ENCODE measurements at places on chromosomes 3 and 15. TPM values are rescaled to one million over a fixed set of nuclear protein-coding genes. Genes with fewer than 3 reads are reported as not detected.
A peak's percentile ranks its signal among the peaks of the same experiment; 100 is the strongest.

- peaks cover 5% of the 10 kb centered on the region for H3K27me3 ChIP-seq
- no peak overlapping the region for H3K27ac ChIP-seq
- no peaks in the 10 kb centered on the region for H3K4me1 ChIP-seq
- no peak overlapping the region for H3K4me3 ChIP-seq
Measured at GRCh38 chr3:32349184-32349583, 42.5 kb upstream of the CMTM7 start.

DNA sequence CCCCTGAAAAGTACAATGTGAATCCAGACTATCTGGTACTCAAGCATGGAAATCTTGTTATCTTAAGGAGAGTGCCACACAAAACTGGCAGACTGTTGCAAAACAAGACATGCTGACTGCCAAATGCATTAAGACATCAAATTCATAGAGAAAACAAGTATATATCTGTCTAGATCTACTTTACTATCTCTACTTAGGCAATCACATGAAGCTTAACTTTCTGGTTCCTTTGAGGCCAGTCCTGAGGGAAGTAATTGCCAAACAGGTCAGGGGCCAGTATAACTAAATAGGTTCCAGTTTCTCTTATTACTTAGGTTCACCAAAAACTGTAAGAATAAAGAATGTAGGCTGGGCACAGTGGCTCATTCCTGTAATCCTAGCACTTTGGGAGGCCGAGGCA is 15.9 kb upstream of the SLC4A7 start:
- H3K27me3 ChIP-seq = no peaks in the 10 kb centered on the region
- no peak overlapping the region for H3K4me3 ChIP-seq
- H3K27ac ChIP-seq = peak overlapping the region; percentile 39
- no peaks in the 10 kb centered on the region for H3K36me3 ChIP-seq
- peaks cover 12% of the 10 kb centered on the region for H3K4me1 ChIP-seq

- no peak overlapping the region for H3K4me3 ChIP-seq
- no peak for DNase-seq
- H3K27ac ChIP-seq = no peak overlapping the region
- no peaks in the 10 kb centered on the region for H3K27me3 ChIP-seq
- peaks cover 21% of the 10 kb centered on the region for H3K4me1 ChIP-seq
Measured at GRCh38 chr3:152305075-152305474, 36.3 kb downstream of the MBNL1 start.

DNA sequence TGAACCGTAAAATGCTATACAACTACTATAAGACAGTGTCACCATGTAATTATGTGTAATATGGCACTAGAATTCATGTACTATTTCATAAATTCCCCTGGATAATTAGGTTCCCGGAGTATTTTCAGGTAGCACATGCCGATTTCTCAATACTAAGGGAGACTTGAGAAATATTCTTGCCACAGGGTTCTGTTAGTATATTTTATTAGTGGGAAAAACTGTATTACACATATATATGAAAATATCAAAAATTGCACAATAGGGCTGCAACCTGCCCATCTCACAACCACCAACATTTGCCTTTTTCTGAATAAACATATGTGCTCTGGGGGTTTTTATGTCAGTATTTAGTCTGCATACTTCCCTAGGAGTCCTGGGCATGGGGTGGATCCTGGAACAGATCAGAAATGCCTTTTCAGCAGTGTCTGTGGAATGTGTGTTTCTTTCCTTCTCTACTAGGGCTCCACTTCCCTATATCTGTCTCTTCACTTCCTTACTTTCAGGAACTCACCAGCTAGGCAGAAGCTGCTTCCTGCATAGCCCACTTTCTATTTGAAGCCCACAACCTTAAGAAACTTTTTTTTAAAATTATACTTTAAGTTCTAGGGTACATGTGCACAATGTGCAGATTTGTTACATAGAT is 87.5 kb downstream of the RPL39L start:
- H3K4me3 ChIP-seq = no peak overlapping the region
- no peak overlapping the region for H3K27ac ChIP-seq
- H3K27me3 ChIP-seq = no peaks in the 10 kb centered on the region
- no peak for DNase-seq

DNA sequence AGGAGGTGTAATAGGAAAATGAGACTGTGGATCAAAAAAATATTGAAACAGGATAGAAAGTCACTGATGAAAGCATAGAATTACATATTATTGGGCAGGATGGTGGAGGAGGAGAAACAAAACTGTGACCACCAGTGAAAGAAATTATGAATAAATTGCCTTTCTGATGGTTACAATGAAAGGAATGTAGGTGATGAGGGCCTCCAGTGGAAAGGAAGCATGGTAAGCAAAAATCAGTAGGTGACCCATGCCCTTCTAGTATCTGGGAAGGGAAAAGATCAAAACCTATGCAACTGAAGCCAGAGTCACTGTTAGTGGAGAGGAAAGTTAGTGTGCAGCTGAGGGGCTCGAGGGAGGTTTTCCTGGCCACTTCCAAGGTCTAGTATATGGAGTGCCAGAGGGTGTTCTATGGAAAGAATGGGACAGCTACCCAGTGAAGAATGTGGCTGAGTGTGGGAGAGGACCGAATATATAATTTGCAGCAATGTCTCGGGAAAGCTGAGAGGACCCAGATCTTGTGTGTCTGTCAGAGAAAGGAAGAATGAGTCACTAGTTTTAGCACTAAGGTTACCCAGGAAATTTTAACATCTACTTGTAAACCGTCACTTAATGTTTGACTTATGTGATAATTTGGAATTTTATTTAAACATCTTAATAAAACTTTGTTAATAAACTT is 146.2 kb downstream of the NFKBIZ start:
- H3K4me1 ChIP-seq = peaks cover 12% of the 10 kb centered on the region
- no peaks in the 10 kb centered on the region for H3K27me3 ChIP-seq
- H3K27ac ChIP-seq = peak overlapping the region; percentile 58
- H3K36me3 ChIP-seq = no peaks in the 10 kb centered on the region

- H3K27me3 ChIP-seq = peaks cover 6% of the 10 kb centered on the region
- H3K4me1 ChIP-seq = peaks cover 15% of the 10 kb centered on the region
- no peaks in the 10 kb centered on the region for H3K36me3 ChIP-seq
- DNase-seq = no peak
- no peak overlapping the region for H3K4me3 ChIP-seq
Measured at GRCh38 chr3:72334681-72335457, 513.4 kb downstream of the SHQ1 start.

DNA sequence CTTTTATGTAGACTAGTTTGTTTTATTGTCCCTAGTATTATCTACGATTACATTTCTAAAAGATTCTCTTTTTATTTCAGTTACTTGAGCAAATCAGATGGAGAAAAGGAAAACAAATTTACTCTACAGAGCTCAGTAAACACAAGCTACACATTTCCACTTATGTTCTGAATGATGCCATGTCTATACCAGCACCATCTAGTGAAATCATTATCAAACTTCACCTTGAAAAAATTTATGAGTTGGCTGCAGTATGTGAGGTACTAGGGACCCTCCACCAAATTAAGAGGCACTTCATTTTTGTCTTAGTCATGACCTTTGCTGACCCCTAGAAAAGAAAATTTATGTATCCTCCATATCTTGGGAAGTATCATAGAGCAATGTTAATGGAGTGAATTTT is 827.4 kb downstream of the SI start:
- H3K4me3 ChIP-seq = no peak overlapping the region
- H3K27ac ChIP-seq = no peak overlapping the region
- no peaks in the 10 kb centered on the region for H3K36me3 ChIP-seq
- H3K4me1 ChIP-seq = no peaks in the 10 kb centered on the region
- DNase-seq = no peak

GRCh38 chr3:36875397-36875796 is 69.5 kb downstream of the TRANK1 start:
- H3K4me1 ChIP-seq = no peaks in the 10 kb centered on the region
- H3K36me3 ChIP-seq = no peaks in the 10 kb centered on the region
- H3K4me3 ChIP-seq = no peak overlapping the region
- H3K27ac ChIP-seq = no peak overlapping the region
- no peaks in the 10 kb centered on the region for H3K27me3 ChIP-seq

GRCh38 chr3:186959029-186959624 is 28.8 kb downstream of the ST6GAL1 start:
- no peak for DNase-seq
- H3K27me3 ChIP-seq = no peaks in the 10 kb centered on the region
- no peaks in the 10 kb centered on the region for H3K36me3 ChIP-seq
- H3K4me3 ChIP-seq = no peak overlapping the region

GRCh38 chr3:110697961-110698360 is 373.7 kb upstream of the NECTIN3 start:
- H3K4me1 ChIP-seq = no peaks in the 10 kb centered on the region
- DNase-seq = peak; percentile 53
- H3K27ac ChIP-seq = no peak overlapping the region
- H3K27me3 ChIP-seq = no peaks in the 10 kb centered on the region

DNA sequence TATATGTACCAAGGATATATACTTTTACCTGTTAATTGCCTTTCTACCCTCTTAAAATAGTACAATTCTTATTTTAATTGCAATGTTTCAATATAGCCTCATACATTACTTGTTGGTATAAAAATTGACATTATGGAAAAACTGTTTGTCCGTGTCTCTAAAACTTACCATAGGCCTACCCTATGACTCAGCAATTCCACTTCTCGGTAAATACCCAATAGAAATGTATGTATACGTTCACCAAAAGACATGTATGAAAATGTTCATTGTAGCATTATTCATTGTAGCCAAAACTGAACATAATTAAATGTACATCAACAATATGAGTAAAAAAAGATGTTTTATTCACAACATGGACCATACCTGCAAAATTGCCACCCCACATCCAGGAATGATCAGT is 679.2 kb upstream of the UBE2E2 start:
- no peak overlapping the region for H3K4me3 ChIP-seq
- DNase-seq = no peak
- H3K27ac ChIP-seq = no peak overlapping the region
- H3K4me1 ChIP-seq = no peaks in the 10 kb centered on the region

- H3K4me1 ChIP-seq = no peaks in the 10 kb centered on the region
- no peaks in the 10 kb centered on the region for H3K36me3 ChIP-seq
- no peak overlapping the region for H3K27ac ChIP-seq
- H3K4me3 ChIP-seq = no peak overlapping the region
Measured at GRCh38 chr3:178875836-178876235, 195.8 kb downstream of the ZMAT3 start.

DNA sequence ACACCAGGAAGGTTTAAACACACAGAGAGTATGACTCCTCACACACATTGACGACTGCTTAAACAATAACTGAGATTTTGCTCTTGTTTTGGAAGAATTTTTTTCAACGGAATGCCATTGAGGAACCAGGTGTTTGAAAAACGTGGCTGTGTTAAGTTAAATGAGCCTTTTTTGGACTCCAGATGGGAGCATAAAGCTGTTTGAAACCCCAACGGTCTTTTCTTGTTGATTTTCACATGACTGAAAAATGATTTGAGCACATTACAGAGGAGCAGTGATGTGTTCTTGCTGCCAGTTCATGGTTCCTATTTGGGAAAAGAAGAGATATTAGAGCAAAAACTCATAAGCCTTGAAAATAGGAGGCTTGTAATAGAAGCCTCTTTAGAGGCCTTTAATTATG is 97.8 kb upstream of the SELENOK start:
- H3K4me3 ChIP-seq = no peak overlapping the region
- no peaks in the 10 kb centered on the region for H3K27me3 ChIP-seq
- no peaks in the 10 kb centered on the region for H3K36me3 ChIP-seq
- no peak for DNase-seq

DNA sequence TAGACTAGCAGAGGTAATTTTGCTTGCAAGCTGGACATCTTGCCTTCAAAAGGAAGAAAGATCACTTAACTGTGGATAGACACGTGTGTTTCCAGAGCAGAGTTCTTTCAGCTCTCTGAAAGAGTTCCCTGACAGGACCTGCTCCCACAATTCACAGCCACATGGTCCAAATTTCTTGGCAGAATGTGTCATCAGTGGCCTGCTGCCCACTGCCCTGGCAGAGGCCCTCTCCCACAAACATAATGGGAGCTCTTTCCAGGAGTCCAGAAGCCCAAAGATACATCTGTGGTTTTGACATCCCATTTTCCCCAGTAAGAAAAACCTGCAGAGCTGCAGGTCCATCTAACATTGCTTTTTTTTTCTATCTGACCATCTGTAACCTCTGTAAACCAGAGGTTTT is 48.3 kb downstream of the SERPINI1 start:
- no peak overlapping the region for H3K4me3 ChIP-seq
- H3K27me3 ChIP-seq = no peaks in the 10 kb centered on the region
- no peaks in the 10 kb centered on the region for H3K4me1 ChIP-seq
- no peak overlapping the region for H3K27ac ChIP-seq
- no peaks in the 10 kb centered on the region for H3K36me3 ChIP-seq

DNA sequence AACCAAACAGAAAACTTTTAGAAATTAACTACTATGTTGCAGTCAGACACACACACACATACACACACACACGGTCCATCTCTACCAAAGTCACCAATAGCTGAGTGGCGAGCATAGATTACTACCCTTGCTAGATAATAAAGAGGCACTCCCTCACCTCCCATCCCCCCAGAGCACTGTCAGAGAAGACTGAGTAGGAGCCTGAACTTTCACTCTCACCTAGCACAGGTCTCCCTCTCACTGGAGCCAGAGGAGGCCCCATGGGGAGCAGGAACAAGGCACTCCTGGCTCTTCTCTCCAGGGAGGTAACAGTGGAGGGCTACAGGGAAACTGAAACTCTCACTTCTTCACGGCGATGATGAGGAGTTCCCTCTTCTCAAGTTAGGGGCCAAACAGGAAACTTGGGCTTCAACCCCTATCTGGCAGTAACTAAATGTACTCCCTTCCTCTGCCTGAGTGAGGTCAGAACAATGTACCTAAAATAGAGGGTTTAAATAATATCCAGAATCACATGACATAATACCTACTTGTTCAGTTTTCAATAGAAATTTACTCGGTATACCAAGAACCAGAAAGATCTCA is 975.3 kb upstream of the GBE1 start:
- no peak for DNase-seq
- no peaks in the 10 kb centered on the region for H3K36me3 ChIP-seq
- no peaks in the 10 kb centered on the region for H3K27me3 ChIP-seq
- no peak overlapping the region for H3K4me3 ChIP-seq
- no peak overlapping the region for H3K27ac ChIP-seq

DNA sequence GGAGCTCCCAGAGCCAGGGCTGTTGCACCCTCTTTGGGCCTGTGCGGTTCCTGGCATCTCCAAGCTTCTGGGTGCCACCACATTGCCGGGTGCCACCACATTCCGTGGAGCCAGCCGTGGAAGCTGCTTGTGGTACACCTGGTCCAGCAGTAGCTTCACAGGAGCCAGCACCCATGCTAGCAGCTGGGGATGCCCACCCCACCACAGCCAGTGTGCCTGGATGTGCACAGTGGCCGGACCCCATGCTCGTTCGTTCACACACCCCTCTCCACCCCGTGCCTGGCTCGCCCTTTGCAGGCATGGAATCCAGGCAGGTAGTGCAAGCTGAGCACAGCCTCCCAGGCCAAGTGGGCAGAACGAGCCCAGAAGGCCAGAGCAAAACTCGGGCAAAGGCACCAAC is 1029.8 kb upstream of the GBE1 start:
- DNase-seq = no peak
- no peaks in the 10 kb centered on the region for H3K36me3 ChIP-seq

GRCh38 chr3:190108804-190109203 is 11.9 kb downstream of the P3H2 start:
- H3K4me1 ChIP-seq = peaks cover 2% of the 10 kb centered on the region
- H3K27ac ChIP-seq = no peak overlapping the region
- H3K4me3 ChIP-seq = no peak overlapping the region
- no peaks in the 10 kb centered on the region for H3K36me3 ChIP-seq

Gene USP19
- total RNA-seq = 22.5 TPM

Gene CILP
- not detected for total RNA-seq

Gene ALG1L2
- not detected for total RNA-seq

Gene SLC25A20
- total RNA-seq = 29.2 TPM

Gene GHSR
- total RNA-seq = not detected

Gene C2CD4A
- total RNA-seq = not detected

Gene LIPC
- not detected for total RNA-seq

Gene CTXND1
- not detected for total RNA-seq

Gene MIX23
- total RNA-seq = 10.0 TPM

Gene FBXO45
- total RNA-seq = 11.7 TPM

Gene LRRC31
- not detected for total RNA-seq

Gene QARS1
- 404 TPM for total RNA-seq

Gene SLCO2A1
- total RNA-seq = under 0.01 TPM

Gene SFMBT1
- 3.6 TPM for total RNA-seq

Gene AP4E1
- 6.8 TPM for total RNA-seq

Gene SLC51A
- total RNA-seq = not detected

All from IMR-90 (cell line).